ENCODE measurements at places on chromosomes 13 and 19.

DNA sequence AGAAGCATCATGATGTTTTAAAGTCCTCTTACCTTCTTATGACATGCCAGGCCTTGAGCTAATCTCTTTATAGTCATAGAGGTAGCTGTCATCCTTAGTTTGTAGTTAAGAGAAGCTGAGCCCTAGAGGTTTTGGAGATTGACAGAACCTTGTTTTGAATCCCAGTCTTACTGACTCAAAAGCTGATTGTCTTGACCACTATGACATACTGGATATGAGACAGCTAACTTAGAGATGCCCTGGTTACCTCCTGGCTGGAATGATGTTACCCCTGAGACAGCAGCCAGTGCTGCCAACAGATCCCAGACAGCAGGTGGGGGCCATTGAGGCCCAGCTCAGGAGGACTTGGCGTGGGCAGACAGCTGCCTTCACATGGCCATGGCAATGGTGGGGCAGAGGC is 311.0 kb downstream of the MTUS2 start:
- DNase-seq, result no peak

- no peak for DNase-seq
Measured at GRCh38 chr19:43541920-43542650, 9.1 kb downstream of the ZNF575 start.

- peak; percentile 3 for DNase-seq
Measured at GRCh38 chr19:42596391-42597072, 1.8 kb upstream of the CEACAM8 start.

- DNase-seq, result no peak
Measured at GRCh38 chr13:50914176-50914700, 4.6 kb downstream of the RNASEH2B start.

DNA sequence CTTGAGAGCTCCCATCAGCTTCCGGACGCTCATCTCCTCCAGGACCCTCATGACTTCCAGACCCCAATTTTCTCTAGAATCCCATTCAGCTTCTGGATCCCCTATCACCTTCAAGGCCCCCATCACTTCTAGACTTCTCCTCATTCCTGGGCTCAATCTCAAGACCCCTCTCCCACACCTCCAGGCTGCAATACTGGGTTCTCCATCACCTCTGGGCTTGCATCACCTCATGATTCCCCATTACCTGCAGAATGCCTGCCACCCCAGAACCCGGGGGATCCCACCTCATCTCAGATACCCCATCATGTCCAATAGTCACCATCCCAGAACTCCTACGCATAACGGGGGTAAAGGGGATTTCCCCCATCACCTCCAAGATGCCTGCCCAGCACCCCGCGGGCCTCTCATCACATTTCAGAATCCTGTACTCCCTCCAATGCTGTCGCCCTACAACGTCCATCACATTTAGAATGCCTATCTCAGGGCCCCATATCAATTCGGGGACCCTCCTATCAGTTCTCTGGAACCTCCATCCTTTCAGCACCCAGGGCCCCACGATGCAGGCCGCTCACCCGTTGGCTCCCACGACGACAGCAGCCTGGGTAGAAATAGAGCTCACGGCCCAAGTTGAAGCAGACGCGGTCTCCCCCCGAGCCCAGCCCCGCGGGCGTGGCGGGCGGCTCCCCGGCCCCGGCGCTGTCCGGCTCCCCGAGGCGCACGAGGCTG is 738 bp downstream of the DMWD start:
- DNase-seq, result no peak

- peak; percentile 28 for DNase-seq
Measured at GRCh38 chr19:31255831-31256592, 93.2 kb downstream of the TSHZ3 start.

- no peak for DNase-seq
Measured at GRCh38 chr13:97127842-97128241, 94.3 kb upstream of the MBNL2 start.

All from DMS79 treated with DMSO at 0.1 percent for 48 hours (cell line).